ENCODE measurements at places on chromosomes 16 and 17.

DNA sequence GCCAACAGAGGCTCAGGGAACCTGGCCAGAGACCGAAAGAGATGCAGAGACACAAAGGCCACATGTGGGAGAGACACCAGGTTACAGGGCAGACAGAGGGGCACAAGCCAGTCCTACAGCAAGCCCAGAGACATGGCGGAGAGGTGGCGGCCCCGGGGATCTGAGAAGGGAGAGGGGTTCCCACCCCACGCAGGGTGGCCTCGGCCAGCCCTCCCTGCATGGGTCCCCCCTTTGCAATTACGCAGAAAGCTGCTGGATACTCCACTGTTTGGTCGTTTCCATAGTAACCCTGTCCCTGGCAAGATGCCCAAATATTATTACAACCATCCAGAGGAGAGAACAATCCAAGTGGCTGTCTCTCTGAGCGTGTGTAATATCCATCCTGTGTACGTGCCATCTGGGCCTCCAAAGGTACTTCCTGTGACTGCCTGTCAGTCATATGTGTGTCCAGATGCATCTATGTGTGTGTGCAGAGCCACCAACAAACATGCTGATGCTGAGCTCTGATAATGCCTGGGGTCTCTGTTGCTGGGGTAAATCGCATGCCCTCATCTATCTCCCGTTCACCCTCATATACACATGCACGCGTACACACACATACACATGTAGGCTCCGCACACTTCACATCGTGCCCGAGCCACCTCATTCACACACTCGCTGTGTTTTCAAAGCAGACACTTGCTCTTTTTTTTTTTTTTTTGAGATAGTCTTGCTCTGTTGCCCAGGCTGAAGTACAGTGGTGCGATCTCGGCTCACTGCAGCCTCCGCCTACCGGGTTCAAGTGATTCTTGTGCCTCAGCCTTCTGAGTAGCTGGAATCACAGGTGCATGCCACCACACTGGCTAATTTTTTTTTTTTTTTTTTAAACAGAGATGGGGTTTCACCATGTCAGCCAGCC is 5.5 kb downstream of the PCGF2 start:
- no peak for DNase-seq

DNA sequence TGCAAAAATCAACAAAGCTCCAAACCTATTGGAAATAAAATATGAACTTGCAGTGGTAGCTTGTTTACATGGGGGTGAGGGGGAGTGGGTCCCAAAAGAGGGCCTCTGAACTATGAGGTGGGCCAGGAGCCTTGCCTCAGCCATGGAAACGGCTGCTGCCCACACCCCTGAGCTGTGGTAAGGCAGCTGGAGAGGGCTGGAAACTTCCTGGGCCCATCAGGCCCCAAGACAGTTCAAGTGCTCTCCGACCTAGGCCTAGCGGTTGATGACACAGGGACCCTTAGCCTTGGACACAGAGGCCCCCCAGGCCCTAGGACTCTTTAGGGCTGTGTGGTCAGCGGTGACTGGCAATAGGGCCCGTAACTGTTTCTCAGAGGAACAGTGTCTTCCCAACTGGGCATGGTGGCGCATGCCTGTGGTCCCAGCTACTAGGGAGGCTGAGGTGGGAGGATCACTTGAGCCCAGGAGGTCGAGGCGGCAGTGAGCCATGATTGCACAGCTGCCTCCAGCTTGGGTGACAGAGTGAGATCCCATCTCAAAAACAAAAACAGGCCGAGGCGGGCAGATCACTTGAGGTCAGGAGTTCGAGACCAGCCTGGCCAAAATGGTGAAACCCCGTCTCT is 18.3 kb downstream of the UNC13D start:
- peak; percentile 69 for DNase-seq

DNA sequence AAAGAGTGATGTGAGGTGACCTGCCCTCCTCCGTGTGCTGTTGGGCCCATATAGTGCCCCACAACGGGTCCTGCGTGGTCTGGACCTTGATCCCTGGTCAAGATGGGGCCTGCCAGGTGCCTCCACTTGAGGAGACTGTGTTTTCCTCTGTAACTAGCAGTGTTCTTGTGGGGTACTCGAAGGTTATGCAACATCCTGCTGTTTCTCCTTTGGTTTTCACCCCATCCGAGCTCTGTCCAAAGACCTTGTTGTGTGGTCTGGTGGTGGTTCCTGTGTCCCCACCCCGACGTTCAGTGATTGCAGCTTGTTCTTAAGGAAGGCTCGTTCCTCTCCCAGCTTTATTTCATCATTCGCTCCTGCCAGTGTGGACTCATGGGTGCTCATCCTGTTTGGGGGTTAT is 38.7 kb upstream of the ZNF750 start:
- no peak for DNase-seq

GRCh38 chr17:74649909-74650308 is 26.4 kb upstream of the CD300E start:
- no peak for DNase-seq

GRCh38 chr16:60811051-60811608 is 1225.1 kb downstream of the CDH8 start:
- no peak for DNase-seq

Data from posterior cingulate gyrus (tissue), 11 donors.